Stimulated activated CD8-positive, alpha-beta memory T cell treated with anti-CD3 and anti-CD28 coated beads, Interleukin-7, amount 100 ng/mL, for 4 hours (primary cell): ENCODE measurements at places on chromosomes 1 and 21.

DNA sequence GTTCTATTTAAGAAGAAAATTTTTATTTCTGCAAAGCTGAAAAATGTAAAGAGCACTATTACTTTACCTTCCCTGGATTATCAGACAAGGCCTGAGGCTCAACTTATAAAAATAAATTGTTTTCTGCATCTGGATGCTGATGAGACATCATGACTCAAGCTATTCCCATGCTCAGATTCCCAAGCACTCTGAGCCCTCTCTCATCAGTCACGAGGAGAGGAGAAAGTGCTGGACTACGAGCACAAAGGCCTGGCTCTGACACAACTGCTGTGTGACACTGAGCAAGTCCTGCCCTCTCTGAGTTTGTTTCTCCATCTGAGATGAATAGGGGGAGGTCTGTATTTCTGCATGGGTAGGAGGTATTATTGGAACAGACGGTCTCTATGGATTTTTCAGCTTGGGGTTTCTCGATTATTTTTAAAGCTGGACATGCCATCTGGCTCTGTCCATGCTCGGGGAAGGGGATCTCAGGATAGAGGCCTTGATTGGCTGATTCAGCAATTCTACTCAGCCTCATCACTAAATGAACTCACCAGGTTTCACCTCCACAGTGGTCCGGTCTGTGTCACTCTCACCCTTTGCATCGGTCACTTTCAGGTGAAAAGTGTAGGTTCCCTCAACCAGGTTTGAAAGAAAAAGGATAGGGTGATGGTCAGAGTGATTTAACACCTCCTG is 107.7 kb downstream of the KIAA0319L start:
- DNase-seq, result no peak

DNA sequence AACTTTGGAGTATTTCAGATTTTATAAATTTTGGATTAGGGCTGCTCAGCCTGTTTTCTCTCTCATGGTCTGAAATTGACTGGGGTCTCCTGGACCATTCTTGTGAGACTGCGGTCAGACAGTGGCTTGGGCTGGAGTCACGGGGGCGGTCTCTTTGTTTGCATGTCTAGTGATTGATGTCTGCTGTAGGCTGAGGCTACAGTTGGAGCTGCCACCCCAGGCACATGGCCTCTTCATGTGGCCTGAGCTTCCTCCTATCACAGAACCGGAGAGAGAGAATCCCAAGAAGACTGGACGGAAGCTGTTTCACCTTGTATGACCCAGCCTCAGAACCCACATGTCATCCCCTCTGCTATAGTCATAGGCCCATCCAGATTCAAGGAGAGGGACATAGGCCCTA is 96.1 kb downstream of the NID1 start:
- DNase-seq, result no peak

- DNase-seq, result no peak
Observed at GRCh38 chr21:43702785-43703034, 16.2 kb upstream of the PDXK start.

GRCh38 chr1:180521474-180522212 is 19.3 kb upstream of the ACBD6 start:
- DNase-seq, result no peak

- no peak for DNase-seq
Observed at GRCh38 chr1:161784968-161785367, 18.8 kb downstream of the ATF6 start.

- no peak for DNase-seq
Observed at GRCh38 chr21:40177979-40178378, 310.7 kb downstream of the PCP4 start.

DNA sequence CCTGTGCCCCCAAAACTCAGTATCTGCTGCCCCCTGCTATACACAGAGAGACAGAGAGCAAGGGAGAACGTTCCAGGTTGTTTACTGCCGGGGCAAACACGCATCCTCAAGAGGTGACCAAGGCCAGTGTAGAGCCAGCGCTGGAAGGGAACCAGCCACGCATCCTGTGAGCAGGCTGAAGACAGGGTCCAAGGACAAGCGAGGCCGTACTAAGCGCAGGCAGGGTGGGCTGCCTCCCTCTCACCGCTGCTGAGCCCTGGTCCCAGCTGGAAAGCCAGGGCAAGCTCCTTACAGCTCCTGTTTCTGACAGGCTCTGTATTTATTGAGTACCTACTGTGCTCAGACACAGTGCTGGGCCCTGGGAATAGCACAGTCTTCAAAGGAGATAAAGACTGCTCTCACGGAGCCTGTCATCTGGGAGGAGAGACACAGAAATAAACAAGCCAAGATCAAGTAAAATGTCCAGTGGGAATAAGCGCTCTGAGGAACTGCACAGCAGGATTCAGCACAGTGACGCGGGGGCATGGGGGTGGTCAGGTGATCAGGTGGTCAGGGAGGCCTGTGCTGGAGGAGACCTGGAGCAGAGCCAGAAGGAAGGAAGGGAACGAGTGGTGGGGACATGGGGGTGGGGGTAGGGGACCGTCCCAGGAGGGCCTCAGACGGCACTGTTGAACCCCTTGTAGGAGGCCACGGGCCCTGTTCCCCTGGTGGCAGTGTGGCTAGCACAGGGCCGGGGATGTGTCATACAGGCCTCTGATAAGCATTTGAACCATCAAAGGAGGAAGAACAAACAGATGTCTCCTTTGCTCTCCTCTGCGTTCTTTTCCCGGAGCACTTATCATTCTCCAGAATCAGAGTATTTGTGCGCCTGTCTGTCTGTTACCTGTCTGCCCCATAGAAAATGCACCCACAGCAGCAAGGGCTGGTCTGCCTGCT is 37.8 kb upstream of the EFHD2 start:
- DNase-seq, result no peak

DNA sequence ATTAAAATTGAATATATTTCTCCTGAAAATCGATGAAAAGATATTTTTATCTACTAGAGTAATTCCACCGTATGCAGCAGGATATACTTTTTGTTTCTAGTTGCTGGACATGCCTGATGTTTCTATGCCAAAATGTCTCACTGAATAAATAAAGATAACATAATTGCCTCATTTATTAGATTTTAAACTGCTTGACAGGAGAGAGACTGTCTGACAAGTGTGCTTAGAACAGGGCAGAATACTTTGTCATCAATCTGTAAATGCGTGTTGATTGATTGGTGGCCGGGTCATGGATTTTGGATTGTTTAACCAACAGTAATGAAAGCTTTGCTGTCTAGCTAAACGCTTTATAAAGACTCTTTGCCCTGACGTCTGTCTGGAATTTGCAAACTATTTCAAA is 339.0 kb downstream of the CHRM3 start:
- no peak for DNase-seq

GRCh38 chr1:16451841-16452528 is 11.5 kb downstream of the NECAP2 start:
- DNase-seq, result no peak

- no peak for DNase-seq
Observed at GRCh38 chr1:212070720-212071302, 35.3 kb downstream of the DTL start.

- DNase-seq, result no peak
Observed at GRCh38 chr1:145906954-145907753, 2.7 kb downstream of the ITGA10 start.

DNA sequence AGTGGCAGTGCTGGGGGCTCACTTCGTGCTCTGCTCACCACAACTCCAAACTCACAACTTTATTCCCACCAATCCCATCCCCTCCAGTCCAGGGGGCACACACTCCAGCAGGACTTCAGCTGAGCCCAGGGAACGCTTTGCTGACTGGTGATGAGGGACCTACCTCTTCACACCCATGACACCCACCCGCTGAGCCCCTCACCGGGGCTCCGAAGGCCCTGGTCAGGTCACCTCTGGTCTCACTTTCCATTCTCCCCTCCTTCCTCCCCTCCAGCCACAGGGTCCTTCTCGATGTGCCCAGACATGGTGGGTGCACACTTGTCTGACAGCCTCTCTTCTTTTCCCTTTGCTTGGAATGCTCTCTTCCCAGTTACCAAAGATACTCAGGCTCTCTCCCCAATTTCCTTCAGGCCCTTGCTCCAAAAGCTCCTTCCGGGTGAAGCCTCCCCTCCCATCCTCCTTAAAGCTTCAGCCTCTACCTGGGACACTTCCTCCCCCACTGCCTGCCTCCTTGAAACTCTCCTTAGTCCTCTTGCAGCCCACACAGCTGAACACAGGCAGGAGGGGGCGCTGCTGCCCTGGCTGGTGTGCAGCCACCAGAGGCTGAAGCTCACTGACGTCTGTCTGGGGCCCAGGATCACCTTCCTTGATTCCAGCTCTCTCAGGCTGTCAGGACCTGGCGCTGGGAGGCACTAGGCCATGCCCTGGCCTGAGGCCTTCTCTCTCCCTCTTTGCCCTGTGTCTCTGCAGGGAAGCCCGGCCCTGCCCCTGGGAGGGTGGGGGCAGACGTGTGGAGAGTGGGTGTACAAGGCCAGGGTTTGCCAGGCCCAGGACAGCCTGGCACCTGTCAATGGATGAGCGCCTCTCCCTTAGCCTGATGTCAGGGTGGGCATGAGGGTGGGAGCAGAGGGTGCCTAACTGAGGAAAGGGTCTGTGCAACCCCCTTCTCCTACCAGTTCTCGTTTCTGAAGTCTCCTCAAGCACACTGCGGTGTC is 1.6 kb downstream of the KCNE1 start:
- DNase-seq, result no peak

GRCh38 chr1:82565546-82565945 is 764.8 kb downstream of the ADGRL2 start:
- no peak for DNase-seq

- no peak for DNase-seq
Observed at GRCh38 chr1:246988316-246988715, 19.5 kb downstream of the ZNF695 start.

DNA sequence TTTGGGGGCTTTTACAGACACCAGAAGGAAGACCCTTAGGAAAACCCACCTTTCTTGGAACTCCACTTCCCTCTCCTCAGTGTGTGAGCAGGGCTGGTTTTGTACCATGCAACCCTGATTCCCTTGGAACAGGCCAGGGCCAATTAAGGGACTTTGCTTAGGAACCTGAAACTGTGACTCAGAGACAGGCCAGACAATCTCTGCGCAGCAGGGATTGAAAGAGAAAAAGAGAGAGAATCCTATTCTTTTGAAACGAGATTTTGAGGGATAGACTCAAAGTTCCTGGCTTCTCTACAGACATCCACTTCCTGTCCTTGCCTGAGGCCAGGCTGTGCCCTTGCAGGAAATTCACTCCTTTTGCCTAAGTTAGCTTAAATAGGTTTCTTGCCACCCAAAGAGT is 23.1 kb upstream of the C1orf198 start:
- no peak for DNase-seq

DNA sequence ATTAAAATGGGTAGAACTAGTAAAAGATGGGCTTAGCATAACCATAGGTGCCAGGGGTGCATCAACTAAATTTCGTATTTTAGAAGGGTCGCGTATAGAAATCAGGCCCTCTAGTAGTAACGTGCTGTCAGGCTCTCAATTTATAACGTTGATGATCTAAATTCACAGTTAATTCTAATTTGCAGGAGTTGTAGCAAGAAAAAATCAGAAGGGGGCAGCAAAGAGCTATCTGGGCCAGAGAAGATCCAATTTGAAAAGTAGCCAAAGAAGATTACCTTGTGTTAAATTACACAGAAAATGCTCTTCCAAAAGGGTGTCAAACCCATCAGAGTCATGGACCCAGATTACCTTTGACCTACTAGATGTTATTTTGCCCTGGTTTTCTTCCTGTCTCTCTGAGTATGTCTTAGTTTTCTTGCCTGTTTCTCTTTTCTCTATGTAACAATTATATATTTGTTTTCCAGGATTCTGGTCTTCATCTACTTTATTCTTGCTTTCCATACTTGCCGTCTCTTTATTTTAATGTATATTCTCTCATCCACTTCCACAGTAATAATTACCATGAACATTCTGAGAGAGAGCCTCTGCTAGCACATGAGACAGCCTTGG is 1030.9 kb downstream of the AMY1C start:
- DNase-seq, result no peak

DNA sequence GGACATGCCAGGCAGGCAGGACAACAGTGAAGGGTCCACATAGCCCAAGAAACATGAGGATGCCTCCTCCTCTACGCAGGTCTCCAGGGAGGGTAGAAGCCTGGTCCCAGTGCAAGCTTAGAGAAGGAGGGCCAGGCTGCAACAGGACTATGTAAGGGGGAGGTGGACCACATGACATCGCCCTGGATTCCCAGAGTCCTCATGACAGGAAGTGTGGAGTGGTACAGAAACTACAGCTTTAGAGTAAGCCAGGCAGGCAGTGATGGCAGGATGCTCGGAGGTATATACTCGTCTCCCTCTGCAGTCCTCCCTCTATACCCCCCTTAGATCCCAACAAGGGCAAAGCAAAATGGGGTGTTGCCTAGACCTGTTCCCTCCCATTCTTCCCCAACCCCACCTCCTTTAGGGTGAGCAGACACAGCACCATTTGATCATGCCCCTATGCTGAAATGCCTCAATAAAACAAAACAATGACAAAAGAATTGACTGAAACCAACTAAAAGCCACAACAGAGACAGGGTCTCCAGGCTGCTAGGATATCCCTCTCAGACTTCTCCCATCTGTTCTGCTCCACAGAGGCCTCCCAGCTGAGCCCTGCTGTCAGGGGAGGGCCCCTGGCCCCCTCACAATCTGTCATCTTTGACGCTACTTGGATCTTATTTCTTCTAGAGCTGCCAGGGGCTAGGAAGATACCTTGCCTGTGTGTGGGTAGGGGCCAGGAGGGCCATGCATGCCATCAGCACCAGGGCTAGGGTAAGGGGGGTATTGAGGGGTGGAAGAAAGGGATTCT is 13.1 kb downstream of the FAM78B start:
- DNase-seq, result no peak

DNA sequence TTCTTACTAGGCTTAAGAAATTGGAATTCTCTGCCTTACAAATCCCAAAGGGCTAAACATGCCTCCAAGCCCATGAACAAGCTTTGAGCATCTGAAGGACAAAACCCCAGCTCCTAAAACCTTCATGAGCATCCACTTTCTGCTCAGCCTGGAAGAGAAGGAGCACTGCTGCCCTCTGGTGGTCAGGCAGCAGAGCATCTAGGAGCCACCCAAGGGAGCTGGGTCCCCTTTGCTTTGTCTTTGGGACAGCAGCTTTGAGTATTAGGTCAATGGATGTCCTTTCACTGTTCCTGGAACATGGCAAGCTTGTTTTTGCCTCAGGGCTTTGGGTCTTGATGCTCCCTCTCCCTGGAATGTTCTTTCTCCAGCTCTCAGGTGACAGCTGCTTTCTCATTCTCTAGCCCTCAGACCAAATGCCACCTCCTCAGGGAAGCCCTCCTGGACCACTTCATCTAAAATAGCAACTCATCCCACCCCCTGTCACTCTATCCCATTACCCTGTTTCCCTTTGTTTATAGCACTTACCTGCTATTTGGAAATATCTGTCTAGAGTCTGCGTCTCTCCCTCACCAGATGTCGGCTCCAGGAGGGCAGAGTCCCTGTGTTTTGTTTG is 25.7 kb downstream of the RAB7B start:
- DNase-seq, result peak; percentile 52

DNA sequence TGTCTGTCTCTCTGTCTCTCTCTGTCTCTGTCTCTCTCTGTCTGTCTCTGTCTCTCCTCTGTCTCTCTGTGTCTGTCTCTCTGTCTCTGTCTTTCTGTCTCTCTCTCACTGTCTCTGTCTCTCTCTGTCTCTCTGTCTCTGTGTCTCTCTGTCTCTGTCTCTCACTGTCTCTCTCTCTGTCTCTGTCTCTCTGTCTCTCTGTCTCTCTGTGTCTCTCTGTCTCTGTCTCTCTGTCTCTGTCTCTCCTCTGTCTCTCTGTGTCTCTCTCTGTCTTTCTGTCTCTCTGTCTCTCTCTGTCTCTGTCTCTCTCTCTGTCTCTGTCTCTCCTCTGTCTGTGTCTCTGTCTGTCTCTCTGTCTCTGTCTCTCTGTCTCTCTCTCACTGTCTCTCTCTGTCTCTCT is 873 bp upstream of the COL6A1 start:
- DNase-seq, result no peak

GRCh38 chr1:155890251-155890650 is 20.9 kb downstream of the RIT1 start:
- DNase-seq, result no peak

- no peak for DNase-seq
Observed at GRCh38 chr1:12049616-12050015, 13.5 kb upstream of the TNFRSF8 start.
